ENCODE measurements at places on chromosomes 6 and 20.

DNA sequence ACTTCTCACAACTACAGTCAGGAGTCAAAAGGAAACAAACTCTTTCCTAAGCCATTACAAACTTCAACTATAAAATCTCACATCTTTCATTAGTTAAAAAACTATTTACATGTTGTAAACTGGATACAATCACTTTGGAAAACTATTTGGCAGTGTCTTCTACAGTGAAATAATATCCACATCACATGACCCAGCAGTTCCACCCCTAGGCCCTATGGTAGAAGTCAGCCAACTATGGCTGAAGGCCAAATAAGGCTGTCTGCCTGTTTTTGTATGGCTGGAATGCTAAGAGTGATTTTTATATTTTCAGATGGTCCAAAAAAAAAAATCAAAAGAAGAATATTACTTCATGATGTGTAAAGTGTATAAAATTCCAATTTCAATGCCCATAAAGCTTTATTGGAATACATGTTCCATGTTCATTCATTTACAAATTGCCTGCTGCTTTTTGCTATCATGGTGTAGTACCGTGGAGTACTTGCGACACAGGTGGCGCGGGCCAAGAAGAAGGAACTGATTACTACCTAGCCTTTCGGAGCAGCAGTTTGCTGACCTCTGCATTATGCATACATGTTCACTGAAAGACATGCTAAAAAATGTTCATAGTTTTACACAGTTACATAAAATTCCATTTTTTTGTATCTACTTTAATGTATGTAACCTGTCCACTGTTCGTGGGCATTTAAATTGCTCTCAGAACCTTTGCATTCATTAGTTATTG is 129.0 kb downstream of the KIF16B start:
- DNase-seq, result no peak

GRCh38 chr20:32823078-32823477 is 3.3 kb downstream of the MAPRE1 start:
- DNase-seq, result no peak

- no peak for DNase-seq
These were observed 255.4 kb downstream of the TSHZ2 start for GRCh38 chr20:53227523-53227922.

GRCh38 chr6:128368213-128368944 is 152.0 kb downstream of the PTPRK start:
- no peak for DNase-seq

DNA sequence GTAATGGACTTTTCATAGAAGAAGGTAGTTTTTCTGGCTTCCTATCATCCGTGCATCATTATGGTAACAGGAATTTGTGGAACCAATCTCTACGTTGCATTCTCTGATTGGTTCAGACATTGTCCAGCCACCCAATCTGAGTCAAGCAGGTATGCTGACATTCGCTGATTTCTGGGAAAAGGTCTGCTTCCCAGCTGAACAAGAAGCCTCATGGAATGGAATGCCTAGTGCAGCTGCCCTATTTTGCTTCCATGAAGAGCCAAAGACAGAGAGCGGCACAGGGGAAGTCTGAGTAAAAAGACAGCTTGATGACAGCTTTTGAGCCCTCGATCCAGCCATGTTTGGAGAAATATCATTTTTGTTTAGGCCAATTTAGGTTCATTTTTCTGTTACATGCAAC is 38.5 kb upstream of the TXLNB start:
- DNase-seq, result no peak

- no peak for DNase-seq
These were observed 136.3 kb downstream of the MRPL14 start for GRCh38 chr6:43990627-43991619.

- DNase-seq, result no peak
These were observed 49.2 kb downstream of the ANKRD6 start for GRCh38 chr6:89482126-89482525.

DNA sequence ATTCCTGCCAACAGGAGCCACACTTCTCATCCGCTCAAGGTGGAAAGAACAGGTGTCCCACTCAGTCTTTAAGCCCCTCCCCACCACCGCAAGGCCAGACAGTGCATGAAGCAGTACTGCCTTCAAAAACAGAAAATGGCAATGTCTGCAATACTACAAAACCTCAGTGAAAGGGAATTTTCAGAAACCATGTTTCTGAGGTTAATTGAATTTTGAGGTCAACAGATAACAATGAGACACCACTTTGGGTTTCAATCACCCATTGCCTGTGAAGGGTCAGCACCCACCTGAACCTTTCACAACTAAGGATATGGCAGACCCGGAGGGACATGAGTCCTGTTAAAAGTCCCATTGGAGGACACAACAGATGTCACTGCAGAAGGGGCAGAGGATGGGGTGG is 13.0 kb downstream of the ZC3H12D start:
- DNase-seq, result no peak

DNA sequence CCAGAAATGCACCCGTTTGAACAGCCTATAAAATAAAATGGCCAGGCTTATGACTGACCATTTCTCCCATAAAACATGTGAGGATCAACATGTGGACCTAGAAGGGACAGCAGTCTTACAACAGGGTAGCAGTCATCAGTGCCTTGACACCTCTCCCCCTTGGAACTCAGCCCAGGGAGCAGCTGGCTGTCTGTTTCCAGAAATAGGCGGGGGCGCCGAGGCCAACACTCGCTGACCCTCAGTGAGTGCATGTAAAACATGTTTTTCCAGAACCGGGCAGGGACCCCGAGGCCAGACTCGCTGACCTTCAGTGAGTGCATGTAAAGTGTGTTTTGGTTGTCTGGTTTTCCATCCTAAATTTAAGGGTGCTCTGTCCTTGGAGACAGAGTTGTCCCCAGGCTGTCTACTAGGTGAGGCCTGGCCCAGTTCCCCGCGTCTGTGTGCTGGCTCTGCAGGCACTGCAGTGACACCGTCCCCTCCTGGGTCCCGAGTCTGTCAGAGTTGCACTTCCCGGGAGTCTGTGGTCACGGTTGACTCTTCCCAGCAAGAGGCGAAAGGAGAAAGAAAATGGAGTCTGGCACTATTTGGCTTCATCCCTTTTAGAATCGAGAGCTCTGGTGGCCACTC is 19.8 kb upstream of the ADRM1 start:
- DNase-seq, result no peak

DNA sequence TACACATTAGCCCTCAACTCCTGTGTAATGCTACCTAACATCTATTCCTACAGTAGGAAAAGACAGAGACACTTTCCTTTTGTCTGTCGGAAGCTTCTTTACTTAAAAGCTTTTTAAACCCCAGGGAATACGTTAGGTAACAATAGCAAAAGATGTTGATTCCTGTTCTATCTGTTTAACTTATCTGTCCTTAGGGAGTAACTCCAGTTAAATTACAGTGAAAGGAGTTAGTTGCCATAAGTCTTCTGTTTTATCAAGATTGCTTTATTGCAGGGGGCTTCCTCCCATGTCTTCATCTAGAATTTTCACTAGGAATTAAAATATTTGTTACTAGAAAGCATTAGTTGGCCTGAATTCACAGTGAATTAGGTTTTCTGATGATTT is 26.2 kb downstream of the TOP1 start:
- DNase-seq, result no peak

GRCh38 chr6:139920027-139920775 is 545.8 kb upstream of the CITED2 start:
- DNase-seq, result no peak

DNA sequence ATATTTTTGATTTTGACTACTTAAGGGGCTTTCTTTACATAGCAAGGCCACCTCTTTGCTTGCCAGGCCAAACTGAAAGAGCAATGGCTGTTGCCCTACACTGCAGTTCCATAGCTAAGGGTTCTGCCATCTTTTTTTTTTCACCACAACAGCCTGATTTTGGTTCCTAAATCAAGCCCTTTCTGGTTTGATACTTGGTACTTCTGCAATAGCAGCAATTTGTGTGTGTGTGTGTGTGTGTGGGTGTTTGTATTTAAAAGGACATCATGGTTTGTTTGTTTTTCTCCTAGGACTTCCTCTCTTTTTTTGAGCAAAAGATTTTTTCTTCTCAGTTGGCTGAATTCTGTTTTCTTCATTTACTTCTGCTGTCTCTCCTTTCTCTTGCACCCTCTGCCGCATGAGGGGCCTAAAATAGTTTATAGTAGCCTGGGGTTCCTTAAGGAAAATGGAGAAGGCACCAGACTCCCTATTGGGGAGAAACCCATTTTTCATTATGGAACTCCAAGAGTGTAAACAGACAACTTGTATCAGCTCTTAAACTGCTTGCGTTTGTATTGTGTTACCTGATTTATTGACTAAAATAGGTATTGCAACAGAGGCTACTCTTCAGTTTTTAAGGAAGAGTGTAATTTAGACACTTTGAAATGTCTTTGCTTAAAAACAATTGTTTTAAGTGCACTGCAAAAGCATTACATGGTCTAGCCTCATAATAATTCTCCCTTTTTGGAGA is 12.2 kb upstream of the GCLC start:
- no peak for DNase-seq
